Right cardiac atrium (tissue), 5 donors: ENCODE measurements at places on chromosomes 12 and 14. TPM values are rescaled to one million over a fixed set of nuclear protein-coding genes. Genes with fewer than 3 reads are reported as not detected.

NRL gene
- polyA plus RNA-seq, result 2.6 TPM

SLC25A47 gene
- polyA plus RNA-seq, result not detected

GRCh38 chr12:39883411-39883810 lies 222.5 kb downstream of the SLC2A13 start:
- no peak for DNase-seq

DNA sequence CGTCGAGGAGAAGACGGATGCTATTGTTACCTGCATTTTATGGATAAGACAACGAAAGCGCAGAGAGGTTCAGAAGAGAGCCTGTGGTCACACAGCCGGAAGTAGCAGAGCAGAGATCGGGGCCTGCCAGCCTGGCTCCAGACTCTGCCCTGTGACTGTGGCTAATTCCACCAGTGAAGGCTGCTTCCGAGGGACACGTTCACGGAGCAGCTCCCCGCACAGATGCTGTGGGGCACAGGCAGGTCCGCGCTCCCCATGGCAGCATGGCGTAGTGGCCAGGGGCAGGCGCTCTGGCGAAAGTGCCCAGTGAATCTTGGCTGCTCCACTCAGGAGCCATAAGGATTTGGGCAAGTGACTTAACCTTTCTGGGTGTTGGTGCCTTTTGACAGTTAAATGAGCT lies 9.8 kb downstream of the RIMBP2 start:
- no peak for DNase-seq
